Endodermal cell (in vitro differentiated cells): ENCODE measurements at places on chromosomes 1 and 21.

- no peak for DNase-seq
Observed at GRCh38 chr1:10899490-10900250, 103.2 kb upstream of the CASZ1 start.

GRCh38 chr1:65890201-65890843 is 97.6 kb downstream of the PDE4B start:
- DNase-seq, result no peak

DNA sequence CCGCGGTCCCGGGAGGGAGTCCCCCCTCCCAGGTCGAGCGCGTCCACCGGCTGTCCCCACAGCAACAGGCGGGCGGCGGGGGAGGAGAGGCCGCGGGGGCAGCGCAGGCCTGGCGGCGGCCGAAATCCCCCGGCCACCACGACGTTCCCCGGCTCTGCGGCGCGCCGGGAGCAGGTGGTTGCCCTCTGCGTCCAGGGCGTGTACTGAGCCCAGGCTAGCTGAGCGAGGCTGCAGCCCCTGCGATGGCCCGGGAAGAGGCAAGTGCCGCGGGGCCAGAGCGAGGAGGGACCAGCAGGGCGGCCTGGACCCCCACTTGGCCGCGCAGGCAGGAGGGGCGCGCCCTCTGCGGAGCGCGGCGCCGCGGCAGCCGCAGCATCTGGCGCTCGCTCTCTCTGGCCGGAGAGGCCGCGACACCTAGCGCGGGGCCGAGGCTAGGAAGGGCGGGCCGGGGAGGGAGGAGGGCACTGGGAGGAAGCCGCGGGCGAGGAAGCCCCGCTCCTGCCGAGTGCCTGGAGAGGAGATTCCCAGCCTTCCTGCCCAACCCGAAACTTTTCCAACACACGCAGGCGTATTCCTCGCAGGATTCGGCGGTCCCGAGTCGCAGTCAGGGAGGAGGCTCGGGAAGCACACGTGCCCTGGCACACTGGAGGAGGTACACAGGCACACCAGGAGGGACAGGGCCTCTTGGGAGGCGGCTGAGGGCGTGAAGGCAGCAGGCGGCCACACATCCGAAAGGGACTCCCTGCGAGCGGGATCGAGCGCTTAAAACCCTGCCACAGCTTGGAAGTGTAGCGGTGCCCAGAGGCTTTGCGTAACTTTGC is 4.9 kb upstream of the PROX1 start:
- DNase-seq, result peak; percentile 91

DNA sequence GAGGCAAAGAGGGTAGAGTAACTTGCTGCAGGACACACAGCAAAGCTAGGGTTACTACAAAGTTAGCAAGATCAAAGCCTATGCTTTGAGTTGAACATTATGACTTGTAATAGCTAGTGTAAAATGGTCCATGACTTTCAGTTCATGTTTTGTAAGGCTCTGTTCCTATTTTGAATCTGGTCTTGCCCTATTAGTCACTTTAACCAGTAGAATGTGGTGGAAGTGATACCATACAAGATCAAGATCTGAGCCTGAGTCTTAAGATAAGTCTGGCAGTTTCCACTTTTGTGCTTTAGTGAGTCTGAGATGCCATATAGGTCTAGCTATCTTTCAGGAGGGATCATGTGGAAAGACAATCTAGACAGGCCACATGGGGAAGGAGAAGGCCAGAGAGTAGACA is 282.1 kb upstream of the BRINP3 start:
- DNase-seq, result no peak
